Caco-2 (cell line): ENCODE measurements at places on chromosomes 13 and 19.

DNA sequence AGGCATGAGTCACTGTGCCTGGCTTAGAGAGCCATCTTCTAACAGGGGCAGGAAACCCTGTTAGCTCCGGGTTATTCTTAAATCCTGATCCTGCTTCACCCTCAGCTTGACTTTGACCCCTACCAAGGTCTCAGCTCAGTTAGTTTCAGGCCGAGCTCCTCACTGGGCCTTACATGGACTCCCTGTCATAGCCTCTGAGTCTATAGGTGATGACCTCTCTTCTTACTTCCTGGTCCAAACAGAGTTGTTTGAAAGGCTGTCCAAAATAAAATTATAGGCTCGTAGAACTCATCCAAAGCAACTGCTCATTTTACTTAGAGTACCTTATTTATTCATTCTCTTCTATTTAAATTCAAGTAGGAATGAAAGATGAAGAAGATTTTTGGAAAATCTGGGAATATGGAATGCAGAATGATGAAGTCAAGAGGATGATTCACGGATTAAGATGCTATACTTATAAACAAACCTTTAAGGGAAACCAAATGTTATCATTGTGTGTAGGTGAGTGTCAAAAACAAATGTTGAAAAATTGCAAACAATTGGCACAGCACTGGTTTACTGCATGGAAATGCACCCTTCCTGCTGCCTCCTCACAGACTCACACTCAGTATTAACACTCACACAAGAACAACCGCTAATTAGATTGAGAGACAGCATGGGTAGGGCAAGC is 174.1 kb downstream of the RGCC start:
- no peak for DNase-seq

GRCh38 chr13:109213714-109214113 is 572.7 kb downstream of the IRS2 start:
- DNase-seq: no peak

GRCh38 chr19:2997720-2998119 is 20.4 kb downstream of the TLE6 start:
- DNase-seq: no peak

GRCh38 chr19:51702103-51702824 is 9.1 kb downstream of the SPACA6 start:
- peak; percentile 65 for DNase-seq

GRCh38 chr19:5561559-5561958 is 6.2 kb downstream of the TINCR start:
- DNase-seq: no peak

DNA sequence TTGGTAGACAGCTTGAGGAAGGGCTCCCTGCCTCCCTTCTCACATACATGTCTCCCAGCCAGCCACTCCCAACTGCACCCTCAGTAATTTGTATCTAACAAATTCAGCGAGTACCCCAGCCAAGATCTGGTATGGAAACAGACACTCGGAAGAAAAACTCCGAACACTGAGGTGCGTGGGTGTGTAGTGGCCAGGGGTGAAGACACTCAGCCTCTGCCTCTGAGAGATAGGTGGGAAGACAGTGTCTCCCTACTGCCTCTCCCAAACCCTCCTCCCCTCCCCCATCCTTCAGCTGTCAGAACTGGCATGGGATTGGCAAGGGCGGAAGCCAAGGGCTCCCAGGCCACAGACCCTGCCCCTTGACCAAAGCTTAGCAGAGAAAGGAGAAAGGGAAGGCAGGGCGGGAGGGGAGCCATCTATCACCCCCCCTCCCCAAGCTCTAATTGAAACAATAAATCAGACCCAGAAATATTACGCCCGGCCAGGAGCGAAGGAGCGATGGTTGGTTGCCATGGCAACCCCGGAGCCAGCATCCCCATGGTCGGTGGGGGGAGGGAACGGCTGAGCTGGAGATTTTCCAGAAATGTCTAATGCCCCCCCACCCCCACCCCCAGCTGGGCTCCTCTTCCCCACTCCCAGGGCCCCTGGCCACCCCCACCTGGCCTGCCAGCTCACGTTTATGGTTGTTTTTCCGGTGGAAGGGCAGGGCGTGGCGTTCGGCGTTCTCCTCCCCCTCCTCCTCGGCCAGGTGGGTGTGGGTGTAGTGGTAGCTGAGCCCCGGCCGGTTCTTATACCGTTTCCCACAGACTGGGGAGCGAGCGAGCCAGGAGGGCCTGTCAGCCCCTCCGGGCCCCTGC is 7.0 kb downstream of the DPF1 start:
- DNase-seq: peak; percentile 40

DNA sequence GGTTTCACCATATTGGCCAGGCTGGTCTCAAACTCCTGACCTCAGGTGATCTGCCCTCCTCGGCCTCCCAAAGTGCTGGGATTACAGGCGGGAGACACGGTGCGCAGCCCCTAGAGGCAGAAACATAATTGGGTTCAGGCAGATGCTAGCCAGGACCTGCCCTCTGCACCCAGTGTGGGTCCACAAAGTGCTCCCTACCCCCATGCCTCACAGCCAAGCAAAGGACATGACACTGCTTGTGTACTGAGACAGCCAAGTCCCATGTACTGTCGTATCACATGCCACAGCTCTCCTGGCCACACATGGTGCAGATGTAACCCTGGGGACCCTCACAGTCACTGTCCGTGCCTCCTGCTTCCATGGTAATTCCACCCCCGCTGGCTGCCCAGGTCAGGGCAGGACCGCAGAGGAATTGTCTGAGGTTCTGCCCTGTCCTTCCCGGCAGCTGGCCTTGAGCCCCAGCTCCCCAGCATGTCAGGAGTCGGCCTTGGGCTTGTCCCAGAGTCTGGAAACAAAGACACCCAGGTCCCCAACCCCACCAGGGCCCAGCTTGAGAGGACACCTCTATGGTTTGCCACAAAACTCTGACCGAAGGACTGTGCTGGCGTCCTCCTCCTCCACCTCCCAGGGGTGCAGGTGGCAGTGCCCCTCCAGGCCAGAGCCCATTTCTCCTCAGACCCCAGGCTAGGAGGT is 7.6 kb downstream of the PRR36 start:
- no peak for DNase-seq

- DNase-seq: no peak
These were observed 680.8 kb downstream of the LIG4 start for GRCh38 chr13:107534548-107534947.

GRCh38 chr13:28976636-28977035 is 156.5 kb downstream of the MTUS2 start:
- no peak for DNase-seq

- no peak for DNase-seq
These were observed 16.8 kb upstream of the CERS4 start for GRCh38 chr19:8192221-8192820.

DNA sequence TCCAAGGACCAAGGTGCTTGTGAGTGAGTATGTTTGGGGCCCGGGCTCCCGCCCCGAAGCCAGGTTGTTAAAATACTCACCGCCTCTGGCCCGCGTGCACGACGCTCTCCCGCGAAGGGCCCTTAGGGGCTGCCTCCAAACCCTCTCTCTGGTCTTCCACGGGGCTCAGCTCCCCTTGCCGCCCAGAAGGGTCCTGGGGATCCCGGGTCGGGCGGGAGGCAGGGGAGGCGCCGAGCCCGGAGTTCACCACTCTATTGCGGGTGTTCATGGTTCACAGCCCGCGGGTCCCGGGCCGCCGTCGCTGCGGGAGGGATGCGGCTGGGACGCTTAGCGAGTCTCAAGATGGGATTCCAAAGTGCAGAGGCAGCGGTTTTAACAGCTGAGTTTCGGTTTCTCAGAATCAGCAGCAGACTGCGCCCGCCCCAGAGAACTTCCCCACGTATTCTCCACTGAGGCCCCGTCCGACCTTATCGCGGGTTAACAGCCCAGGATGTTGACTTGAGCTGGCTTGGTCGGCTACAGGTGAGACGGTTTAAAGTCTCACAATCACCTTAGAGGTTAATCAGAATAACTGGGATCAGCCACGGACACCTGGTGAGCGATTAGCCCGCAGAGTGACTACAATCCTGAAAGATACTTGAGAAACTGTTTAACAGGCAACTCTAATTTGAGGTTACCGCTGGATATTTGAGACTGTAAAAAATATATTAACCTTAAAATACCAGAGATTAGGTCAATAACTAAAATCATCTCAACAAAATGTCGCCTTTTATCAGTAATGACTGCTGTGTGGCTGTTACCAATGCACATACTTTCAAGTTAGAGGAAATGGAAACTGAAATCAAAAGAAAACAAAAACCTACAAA is at the start of gene EPSTI1:
TSS of gene EPSTI1 (minus strand) at position 344 of the 866 bp plus-strand sequence. CDS start at position 268, 76 bp downstream.
- DNase-seq: peak; percentile 84

GRCh38 chr13:38686577-38687245 is at the start of gene FREM2:
FREM2 (plus strand) TSS chr13:38687077; CDS start chr13:38687345, 268 bp downstream.
- peak; percentile 93 for DNase-seq

GRCh38 chr13:70415136-70415535 is 306.9 kb upstream of the KLHL1 start:
- no peak for DNase-seq

DNA sequence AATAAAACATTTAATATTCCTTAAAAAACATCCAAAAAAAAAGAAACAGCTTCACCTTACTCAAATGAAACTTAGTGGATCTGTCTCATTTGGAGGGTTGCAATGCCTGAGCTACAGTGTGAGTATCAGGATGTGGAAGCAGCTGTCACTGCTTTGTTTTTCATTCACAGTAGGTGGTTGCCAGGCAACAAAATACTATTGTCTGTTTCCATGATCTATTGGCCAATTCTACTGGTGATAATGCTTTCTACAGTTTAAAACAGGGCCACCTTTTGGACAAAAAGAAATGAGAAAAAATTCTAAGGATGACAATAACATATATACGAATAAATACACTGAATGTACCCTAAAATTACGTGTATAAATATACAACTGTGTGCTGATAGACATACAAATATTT is 3.0 kb downstream of the ENOX1 start:
- peak; percentile 57 for DNase-seq

DNA sequence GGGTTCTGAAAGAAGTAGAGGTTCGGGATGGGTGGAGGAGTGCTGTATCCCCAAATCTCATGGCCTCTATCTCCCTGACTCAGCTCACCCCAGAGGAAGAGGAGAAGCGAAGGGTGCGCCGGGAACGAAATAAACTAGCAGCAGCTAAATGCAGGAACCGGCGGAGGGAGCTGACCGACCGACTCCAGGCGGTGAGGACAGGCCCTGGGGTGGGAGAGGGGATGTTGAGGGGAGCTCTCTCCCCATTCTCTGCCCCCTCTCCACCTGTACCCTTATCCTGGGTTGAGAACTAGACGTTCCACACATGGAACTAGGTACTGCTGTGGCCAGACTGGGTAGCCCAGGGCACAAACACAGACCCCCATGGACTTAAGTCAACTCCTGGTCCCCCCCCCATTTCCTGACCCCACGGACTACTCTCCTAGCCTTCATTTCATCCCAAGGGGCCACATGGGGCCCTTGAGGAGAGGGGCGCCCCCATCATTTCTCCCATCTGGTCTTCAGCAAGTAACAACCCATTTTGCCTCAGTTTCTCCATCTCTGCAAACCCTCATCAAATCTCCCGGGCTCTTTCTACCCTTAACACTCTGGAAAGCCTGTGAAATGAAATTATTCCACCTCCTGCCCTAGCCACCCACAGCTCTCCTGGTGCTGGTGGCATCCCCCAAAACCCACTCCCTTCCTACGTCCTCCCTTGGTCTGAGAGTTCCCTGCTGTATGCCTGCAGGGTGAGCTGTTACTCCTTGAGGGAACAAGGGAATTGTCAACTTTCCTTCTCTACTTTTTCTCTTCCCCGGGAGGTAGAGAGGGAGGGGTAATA is 3.5 kb downstream of the FOSB start:
- DNase-seq: no peak

DNA sequence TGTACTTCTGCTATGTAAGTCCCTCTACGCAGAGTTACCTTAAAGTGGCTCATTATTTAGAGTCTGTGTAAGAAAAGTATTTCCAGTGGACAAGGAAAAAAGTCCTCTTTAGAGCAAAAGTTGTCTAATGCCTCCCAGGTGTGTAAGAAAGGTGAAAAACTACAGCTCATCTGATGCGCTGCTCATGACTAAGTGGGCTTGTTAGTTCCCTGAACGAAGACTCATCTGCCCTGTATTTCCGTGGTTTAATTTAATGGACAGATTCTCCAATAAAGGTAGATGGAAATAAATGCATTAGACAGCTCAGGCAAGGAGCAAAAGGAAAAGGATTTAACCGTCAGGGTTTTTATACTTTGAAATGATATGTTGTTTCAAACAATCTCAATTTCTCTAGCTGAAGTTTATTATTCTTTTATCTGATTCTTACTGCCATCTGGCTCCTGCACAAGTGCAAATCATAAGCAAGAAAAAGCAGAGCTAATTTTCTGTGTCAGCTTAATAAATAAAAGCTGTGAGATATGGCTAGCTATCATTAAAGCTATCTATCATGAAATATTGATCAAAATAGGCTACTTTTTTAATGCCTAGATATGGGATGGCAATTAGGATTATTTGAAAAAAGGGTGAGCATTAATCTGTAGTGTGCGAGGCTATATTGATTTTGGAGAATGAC is 73.7 kb upstream of the PCDH9 start:
- no peak for DNase-seq

DNA sequence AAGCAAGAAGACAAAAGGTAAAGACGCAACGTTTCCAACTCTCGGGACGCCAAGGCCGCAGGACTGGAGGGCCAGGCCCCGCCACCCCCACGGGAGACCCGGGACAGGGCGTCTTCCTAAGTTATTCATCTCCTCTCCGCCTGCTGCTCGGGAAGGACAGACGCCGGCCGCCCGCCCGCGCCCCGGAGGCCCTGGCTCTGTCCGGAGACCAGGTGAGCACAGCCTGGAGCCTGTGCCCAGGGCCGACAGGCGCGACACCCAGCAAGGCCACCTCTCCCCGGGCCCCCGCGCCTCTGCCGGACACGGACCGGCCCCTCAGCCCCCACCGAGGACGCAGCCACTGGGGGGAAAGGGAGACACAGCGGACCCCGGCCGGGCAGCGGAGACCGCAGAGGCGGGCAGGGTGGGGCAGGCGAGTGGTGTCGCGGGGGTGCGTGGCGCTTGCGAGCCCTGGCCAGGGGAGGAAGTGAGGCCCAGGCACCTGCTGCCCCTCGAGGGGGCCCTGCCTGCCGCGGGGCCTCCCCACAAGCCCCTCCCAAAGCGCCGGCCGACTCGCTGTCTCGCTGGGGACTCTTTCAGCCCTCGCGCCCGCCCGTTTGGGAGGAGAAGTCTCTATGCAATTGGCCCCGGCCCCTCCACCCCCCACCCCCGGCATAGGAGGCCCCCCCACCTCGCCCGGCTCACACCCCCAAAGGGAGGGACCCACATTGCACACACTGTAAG is 17.2 kb downstream of the SMIM24 start:
- no peak for DNase-seq

- no peak for DNase-seq
These were observed 17.3 kb upstream of the RELB start for GRCh38 chr19:44984005-44984404.

DNA sequence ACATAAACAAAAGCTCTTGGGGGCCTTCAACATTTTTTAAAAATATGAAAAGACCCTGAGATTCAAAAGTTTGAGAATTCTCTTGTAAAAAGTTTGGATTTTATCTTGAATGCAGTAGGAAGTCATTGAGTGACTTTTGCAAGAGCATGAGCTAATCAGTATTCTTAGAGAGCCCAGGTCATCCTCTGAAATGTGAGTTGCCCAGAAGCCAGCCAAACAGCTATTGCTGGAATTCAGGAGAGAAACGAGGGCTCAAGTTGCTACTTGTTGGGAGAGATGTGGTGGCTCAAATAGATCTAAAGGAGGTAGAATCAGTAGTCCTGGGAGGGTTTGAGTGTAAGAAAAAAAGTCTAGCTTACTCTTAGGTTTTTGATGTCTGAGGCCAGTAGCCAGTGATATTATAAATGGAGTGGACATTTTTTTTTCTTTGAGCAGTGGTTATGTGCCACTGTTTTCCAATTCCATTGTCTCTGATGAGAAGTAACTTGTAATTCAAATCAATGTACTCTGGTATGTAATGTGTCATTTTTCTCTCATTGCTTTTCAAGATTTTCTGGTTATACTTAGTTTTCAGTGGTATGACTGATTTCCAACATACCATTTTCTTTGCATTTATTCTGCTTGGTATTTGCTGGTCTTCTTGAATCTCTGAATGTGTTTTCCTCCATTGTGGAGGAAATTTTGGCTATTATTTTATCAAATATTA is 30.7 kb downstream of the LMO7 start:
- peak; percentile 14 for DNase-seq
